ENCODE measurements at places on chromosomes 12 and 14.

GRCh38 chr14:66635435-66635834, 127.5 kb downstream of the GPHN start:
- no peak for DNase-seq

DNA sequence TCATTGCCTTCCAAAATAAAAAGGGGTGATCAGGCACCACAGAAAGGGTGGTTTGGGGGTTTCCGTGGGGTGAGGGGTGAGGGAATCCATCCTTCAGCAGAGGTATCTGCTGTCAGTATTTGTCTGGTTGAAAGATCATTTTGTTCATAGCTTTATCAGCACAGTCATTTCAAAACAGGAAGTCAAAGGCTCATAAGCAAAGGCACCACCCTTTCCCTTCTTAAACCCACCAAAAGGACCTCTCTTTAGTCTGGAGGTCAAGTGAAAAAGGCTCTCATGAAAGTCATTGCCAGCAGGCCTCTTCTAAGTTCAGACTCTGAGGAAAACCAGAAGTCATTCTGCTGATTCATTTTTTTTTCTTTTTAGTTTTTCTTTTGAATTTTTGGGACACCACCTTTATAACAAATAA, 6.2 kb downstream of the CHST11 start:
- DNase-seq, result peak; percentile 10

DNA sequence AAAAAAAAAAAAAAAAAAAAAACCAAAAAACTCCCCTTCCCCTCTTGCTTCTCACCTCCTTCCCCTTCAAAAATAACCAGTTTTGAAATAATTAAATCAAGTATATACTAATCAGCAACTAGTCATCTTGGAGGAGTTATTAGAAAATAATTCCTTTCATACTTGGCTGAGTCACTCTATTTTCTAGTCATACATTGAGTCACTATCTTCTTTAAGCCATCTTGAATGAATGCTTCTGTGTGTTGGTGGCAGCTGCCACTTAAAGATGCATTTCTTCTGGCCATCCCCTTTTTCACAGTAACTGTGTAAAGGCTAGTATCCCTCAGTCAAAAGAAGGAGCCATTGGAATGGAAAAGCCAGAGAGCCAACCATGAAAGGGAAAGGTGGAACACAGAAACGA, 84.2 kb upstream of the TMEM263 start:
- no peak for DNase-seq

DNA sequence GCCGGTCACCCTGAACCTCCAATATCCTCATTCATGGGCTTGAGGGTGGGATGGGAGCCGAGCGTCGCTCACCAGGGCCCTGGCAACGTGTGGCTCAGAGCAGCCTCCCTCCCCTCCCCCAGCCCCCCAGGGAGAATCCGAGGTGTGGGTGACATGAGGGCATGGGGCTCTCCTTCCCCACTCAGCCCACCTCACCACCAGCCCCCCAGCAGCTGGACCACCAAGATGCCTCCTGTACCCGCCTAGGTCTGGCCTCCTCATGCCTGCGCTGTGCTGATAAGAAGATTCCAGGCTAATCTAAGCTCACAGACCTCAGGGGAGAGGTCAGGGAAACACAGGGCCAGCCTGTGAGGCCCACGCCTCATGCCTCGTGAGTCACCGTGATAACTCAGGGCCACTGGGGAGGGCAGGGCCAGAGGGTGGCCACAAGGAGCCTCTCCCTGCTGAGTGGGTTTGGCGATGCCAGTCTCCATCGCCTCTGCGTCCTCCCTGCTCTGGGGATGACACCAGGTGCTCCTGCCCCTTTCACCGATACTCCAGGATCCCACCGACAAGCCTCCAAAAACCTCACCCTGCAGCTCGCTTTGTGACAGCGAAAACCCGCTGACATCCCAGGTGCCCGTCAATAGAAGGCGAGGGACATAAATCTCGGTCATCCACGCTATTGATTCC, 56.9 kb downstream of the TESC start:
- no peak for DNase-seq

- DNase-seq, result no peak
Measured at GRCh38 chr12:58386136-58386535, 444.8 kb downstream of the ATP23 start.

- no peak for DNase-seq
Measured at GRCh38 chr12:105382771-105383622, 52.5 kb downstream of the C12orf75 start.

DNA sequence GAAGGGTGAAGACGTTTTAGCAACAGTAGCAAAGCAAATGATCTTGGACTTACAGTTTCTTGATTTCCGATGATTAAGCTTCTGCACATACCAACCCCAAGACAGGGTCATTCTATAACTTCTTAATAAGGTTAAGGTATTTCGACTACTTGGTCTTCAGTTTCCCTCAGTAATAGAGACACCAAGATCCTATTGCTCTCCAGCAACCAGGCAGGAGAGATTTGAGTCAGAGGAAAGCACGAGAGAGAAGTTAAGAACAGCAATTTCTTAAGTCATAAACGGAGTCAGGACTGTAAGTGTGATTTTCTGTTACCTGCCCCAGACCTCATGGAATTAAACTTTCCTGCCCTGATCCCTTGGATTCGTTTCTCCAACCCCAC, 215.6 kb downstream of the TTC8 start:
- DNase-seq, result no peak

DNA sequence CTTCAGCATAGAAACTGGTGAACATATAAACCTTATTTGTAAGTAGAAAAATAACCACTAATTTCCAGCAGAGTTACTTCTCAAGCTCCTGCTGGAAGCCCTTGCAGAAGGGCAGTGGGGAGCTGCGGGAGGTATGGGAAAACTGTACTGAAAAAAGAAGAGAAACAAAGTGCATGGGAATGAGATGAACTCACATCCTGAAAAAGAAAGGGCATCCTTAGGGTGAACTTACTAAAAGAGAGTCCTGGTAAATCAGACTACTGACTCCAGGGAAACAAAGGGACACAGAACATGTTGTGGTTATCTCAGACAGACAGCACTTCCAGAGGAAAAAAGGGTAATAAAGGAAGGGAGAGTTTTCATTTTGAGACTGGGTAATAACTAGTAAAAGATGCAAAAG, 515.1 kb downstream of the RPL10L start:
- no peak for DNase-seq

DNA sequence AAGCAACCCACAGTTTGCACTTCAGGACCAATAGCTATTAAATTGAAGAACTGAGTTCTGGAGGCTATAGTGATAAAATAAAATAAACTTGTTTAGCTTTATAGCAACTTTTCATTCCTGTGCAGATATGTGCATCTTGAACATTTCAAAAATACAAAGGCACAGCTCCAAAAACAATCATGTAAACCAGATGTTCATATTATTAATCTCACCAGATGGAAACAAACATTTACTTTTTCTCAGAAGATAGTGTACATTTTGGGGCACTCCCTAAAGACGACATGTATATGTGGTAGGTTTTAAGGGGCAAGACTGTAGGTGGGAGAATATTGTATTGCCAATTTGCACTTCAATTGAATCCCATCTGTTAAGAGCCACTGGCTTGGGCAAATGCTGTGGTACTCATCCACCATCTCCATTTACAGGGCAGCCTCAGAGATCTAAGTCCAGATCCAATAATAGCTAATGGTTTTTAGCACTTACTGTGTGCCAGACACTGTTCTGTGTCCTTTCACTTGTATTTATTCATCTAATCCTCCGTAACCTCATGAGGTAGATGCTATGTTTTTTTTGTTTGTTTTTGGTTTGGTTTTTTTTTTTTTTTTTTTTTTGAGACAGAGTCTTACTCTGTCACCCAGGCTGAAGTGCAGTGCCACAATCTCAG, 49.1 kb downstream of the PTGER2 start:
- no peak for DNase-seq

- no peak for DNase-seq
Measured at GRCh38 chr14:75559451-75560222, 18.8 kb upstream of the FLVCR2 start.

- no peak for DNase-seq
Measured at GRCh38 chr14:50917449-50917848, 26.8 kb downstream of the PYGL start.

DNA sequence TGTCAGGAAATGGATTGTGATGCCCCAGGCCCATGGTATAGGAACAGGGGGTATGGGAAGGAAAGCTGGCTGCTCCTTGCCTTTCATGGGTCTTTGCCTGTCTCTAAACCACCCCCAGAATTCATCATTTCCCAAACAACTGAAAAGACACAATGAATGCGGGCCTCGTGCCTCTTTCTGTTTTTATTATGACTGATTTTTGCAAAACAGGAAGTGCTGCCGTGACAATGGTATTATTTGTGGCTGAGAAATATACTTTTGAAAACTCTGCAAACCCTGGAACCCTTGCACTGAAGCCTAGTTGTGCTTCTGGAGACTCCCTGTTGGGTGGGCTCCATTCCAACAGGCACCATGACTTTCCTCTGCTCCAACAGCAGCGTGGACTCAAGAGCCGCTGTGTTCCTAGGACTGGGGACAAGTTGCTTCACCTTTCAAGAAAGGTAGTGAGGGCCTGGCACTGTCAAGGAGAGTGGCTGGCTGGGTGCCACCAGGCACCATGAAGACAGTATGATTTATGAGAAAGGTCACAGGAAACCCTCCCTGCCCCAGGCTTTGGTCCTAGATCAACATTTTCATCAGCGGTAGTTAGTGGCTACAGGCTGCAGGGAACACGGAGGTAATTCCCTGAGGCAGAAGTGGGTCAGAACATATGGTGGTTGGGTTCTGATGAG, 4.8 kb upstream of the DGLUCY start:
- DNase-seq, result peak; percentile 22

DNA sequence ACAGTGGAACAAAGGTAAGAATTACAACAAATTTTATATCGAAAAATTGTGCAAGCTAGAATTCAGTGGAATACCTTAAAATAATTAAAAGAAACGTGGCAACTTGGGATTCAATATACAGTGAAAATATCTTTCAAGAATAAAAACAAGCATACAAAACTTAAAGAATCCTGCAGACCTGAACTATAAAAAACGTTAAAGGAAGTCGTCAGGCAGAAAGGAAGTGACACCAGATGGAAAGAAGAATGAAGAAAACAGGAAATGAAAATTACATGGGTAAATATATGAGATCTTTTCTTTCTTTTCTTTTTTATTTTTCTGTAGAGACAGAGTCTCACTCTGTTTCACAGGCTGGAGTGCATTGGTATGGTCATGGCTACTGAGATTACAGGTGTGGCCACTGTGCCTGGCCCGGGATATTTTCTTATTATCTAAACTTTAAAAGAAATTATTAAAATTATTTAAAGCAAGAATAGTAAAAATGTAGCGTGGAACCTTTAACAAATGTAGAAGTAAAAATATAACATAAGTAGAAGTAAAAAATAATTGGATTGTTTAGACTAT, 4.7 kb downstream of the MGP start:
- DNase-seq, result no peak

DNA sequence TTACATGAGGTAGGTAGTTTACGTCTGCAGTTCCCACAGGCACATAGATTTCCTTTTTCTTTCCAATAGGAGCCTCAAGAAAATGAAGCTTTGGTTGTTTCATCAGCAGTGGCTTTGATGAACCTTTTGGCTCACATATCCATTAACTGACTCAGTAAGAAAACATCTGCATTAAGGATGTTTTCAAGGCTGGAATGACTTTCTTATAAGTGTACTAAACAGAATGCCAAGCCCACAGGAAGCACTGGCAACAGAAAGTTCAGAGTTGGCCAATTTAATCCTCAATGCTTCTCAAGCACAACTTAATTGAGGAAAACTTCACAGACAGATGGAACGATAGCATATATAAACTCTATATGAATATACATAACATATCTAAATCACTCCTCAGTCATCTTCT, 63.5 kb downstream of the ST8SIA1 start:
- no peak for DNase-seq

DNA sequence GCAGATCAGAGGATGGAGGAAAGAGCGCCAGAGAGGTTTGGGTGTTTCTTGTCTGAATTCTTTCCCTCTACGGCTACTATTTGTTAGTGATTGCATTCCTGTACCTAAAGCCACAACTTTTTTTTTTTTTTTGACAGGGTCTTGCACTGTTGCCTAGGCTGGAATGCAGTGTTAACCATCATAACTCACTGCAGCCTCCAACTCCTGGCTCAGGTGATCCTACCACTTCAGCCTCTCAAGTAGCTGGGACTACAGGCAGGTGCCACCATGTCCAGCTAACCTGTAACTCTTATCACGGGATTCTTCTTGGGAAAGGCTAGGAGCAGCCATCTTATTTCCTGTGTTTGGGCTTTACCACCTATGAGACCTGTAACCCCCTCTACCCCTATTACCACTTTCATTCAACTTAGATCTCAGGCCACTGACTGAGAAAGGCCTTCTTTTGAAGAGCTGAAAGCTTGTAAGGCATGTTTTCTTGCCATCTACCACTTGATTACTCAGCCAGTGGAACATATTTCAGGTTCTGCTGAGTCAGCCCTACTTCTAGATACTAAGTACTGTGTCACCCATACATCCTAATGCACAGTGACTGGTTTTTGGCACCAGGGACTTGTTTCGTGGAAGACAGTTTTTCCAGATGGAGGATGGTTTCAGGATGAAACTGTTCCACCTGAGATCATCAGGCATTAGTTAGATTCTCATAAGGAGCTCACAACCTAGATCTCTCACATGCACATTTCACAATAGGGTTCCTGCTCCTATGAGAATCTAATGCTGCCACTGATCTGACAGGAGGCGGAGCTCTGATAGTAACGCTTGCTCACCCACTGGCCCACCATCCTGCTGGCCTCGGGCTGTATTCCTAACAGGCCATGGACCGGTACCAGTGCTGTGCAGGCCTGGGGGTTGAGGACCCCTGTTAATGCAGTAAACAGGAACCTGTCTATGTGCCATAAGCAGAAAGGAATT, 6.9 kb downstream of the VEZT start:
- no peak for DNase-seq

All from activated T-helper 1 cell treated with Interleukin-2 at 50 U/mL for 16 hours (primary cell).